ENCODE measurements at places on chromosomes 4 and X.

GRCh38 chrX:48540028-48540375, 488 bp downstream of the TBC1D25 start:
- DNase-seq, result peak; percentile 31

GRCh38 chr4:3766036-3766784, at the start of gene ADRA2C:
Gene ADRA2C, plus strand, starts transcription at chr4:3766385. Its CDS starts 222 bp downstream, at chr4:3766607.
- DNase-seq, result no peak

GRCh38 chr4:144518181-144518895, 127.6 kb upstream of the HHIP start:
- no peak for DNase-seq

DNA sequence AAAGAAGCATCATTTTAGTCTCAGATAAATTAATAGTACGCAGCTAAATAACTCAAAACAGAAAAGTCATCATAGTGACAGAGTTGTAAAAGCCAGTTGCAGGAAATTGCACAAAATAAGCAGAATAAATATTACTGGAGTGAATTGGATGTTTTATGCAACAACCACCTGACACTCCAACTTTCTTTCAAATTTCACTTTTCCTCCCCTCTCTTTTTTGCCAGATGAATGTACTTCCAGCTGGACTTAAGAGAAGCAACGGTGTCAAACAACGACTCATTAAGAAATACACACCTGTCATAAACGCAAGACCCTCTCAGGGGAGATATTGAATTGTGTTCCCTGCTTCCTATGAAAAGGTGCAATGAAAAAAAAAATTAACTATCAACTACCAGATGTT, 120.2 kb upstream of the HCCS start:
- no peak for DNase-seq

DNA sequence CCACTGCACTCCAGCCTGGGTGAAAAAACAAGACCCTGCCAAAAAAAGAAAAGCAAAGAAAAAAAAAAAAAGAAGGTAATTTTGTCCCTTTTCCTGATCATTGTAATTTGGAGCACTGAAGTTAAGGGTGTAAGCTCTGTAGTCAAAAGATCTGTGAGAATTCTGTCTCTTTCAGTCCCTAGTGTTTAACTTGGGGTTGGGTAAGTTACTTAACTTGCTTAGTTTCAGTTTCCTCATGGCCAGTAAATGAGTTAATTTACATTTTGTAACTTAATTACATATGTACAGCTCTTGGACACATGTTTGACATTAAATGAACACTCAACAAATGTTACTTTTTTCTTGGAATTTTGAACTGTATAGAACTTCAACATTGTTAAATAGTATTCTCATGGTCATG, 10.9 kb upstream of the UBE2K start:
- DNase-seq, result no peak

GRCh38 chr4:168605411-168605810, 108.6 kb downstream of the PALLD start:
- DNase-seq, result no peak

- DNase-seq, result no peak
Measured at GRCh38 chr4:182904211-182904761, 12.9 kb downstream of the DCTD start.

- DNase-seq, result no peak
Measured at GRCh38 chr4:29043411-29043810, 1676.8 kb upstream of the PCDH7 start.

- DNase-seq, result no peak
Measured at GRCh38 chrX:136447308-136447707, 40.4 kb upstream of the BRS3 start.

- DNase-seq, result no peak
Measured at GRCh38 chr4:45580334-45580733, 543.5 kb downstream of the GABRG1 start.

GRCh38 chrX:28693101-28693500, 105.9 kb downstream of the IL1RAPL1 start:
- DNase-seq, result no peak

- DNase-seq, result no peak
Measured at GRCh38 chr4:164847967-164848649, 28.9 kb upstream of the APELA start.

DNA sequence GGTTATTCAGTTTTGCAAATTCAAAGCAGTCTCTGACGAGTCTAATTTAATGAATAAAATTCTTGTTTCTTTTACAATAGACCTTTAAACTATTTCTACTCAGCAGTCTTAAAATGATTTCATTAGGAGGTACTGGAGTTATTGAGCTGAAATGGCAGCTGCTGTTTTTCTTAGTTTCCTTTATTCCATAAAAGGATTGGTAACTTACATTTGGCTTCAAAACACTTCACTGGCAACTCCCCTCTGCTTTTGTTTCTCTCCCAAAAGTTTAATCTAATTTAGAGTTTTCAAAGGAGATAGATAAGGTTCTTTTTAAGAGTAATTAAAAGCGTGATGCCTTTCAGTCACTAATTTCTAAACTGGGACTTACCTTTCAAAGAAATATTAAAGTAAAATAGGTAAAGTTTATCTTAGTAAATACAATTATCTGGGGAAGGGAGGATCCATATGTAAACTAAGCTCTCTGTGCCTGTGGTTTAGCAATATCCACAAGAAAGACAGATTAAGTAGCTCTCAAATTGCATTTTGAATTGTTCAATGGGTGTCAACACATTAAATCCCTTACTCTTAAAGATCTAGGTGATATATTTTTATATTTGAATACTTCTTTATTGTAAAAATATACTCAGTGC, 17.1 kb upstream of the PCDH10 start:
- DNase-seq, result no peak

DNA sequence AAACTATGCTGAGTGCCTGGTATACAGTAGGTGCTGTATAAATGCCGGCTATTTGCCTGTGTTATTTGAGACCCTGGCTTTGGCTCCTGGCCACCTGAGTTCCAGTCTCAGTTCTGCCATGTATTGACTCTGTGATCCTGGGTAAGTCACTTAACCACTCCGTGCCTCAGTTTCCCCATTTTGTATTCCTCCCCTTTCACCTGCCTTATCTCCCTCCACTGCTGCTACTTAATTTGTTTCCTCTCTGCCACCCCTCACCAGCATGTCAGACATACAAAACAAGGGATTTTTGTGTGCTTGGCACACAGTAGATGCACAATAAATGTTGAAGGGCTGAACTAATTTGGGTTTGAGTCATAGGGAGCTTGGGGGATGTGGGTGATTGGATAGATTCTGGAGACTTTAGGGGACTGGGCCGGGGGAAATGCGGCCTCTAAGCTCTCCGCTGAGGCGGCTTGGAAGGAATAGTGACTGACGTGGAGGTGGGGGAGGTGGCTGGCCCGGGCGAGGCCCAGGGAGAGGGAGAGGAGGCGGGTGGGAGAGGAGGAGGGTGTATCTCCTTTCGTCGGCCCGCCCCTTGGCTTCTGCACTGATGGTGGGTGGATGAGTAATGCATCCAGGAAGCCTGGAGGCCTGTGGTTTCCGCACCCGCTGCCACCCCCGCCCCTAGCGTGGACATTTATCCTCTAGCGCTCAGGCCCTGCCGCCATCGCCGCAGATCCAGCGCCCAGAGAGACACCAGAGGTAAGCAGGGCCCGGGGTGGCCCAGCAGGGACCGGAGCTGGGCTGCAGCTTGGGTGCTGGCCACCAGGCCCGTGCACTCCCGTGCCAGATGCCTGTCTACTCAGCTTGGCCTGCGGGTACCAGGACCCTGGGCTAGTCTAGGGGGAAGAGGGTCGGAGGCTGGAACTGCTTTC, at the start of gene TIMP1:
Gene TIMP1 (plus strand): TSS at position 706 of the 917 bp plus-strand sequence. CDS start 980 bp downstream, outside the sequence.
- peak; percentile 67 for DNase-seq

DNA sequence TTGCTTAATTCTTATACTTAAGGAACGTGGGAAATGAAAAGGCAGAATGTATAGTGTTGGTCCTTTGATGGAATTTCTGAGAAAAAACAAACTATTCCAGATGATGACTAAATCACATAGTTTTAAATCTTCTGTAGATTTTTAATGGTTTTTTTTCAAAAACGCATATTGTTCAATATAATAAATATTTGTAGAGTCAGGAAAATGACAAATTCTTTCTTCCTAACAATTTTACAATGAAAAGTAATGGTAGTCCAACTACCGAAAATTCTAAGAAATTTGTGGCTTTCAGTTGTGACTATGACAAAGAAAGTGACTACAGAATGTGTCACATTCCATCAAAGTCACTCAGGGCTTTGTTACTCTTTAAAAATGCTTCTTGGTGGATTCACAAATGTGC, 164.8 kb upstream of the PITX2 start:
- no peak for DNase-seq

GRCh38 chr4:63607169-63607872, 801.9 kb downstream of the TECRL start:
- DNase-seq, result no peak

- DNase-seq, result no peak
Measured at GRCh38 chr4:170089274-170089667, 485 bp downstream of the AADAT start.

GRCh38 chr4:32840461-32841189, 2120.5 kb downstream of the PCDH7 start:
- DNase-seq, result no peak

All from stimulated activated CD8-positive, alpha-beta memory T cell treated with anti-CD3 and anti-CD28 coated beads, Interleukin-12 subunit alpha, Interleukin-12 subunit beta, amount 100 ng/mL, for 1 hour (primary cell).